ENCODE measurements at places on chromosomes 7 and 10. TPM values are rescaled to one million over a fixed set of nuclear protein-coding genes. Genes with fewer than 3 reads are reported as not detected.

DNA sequence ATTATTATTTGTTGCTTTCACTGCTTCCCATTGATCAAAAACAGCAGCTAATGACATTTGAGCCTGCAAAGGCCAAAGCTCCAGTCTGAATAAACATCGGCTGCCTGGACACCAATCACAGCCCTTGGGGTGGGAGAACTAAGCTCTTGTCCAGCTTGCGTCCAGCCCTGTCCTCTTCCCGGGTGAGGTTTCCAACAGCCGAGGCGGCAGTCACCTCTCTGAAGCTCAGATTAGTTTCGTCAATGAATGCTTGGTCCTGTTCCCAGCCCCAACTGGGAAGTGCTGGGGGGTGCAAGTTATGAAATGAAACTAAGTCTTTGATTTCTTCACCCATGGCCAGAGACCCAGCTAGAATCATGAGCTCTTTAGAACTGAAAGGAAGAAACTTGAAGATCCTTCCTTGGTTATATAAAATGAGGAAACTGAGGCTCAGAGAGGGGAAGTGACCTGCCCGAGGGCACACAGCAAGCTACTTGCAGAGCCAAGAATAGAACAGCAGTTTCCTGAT lies 114.0 kb upstream of the TCF7L2 start:
- no peak for DNase-seq

DNA sequence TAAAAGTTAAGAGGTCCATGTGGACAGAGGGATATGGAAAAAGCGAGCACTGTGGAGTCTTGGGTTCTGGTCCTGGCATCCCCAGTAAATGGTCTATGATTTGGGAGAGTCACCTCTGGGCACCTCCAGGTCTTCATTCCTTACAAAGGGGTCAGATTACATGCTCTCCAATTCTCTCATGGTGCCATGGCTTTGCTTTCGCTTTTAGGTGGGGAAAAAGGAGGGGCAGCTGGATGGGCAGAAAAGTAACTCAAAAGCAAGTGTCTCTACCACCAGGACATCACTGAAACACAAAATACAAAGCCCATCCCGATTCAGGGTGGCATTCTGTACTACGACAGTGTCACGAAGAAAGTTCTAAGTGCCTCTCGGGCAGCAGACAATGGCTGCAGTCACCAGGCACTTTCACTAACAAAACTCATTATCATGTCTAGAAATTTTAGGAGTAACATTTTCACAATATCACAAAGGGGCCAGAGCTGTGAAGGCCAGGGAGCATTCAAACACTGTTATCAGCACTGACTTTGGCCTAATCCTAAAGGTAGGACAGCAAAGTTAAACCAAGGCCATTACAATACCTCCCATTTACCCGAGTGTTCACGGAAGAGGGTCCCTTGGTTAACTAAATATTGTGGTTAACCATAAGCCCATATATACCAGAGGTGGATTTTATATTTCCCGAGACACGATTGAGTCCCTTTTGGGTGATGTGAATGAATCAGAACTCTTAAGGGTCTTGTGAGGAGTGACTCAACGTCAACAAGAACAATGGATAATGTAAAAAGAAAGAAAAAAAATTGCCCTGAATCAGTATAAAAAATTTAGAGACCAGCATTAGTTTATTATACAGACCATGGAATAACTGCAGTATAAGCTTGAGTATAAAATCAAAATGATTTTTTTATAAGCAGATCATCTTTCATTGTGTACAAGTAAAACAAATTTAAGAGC lies 2.5 kb downstream of the PSAP start:
- DNase-seq: no peak

DNA sequence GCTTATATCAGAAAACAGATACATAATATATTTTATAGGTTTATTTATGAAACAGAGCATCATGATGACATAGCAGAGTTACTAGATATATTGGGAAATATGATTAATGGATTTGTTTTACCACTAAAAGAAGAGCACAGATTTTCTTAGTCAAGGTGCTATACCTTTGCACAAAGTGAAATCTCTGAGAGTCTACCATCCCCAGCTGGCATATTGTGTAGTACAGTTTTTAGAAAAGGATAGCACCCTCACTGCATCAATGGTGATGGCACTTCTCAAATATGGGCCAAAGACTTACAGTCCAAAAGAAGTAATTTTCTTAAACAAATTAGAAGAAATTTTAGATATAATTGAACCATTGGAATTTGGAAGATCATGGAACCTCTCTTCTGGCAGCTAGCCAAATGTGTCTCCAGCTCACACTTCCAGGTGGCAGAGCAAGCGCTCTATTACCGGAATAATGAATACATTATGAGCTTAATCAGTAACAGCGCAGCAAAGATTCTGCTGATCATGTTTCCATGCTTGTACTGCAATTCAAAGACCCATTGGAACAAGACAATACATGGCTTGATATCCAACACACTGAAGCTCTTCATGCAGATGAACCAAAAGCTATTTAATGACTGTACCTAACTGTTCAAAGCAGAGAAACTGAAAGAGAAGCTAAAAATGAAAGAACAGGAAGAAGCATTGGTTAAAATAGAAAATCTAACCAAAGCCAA lies 21.9 kb upstream of the CREB3L2 start:
- no peak for DNase-seq

- DNase-seq: no peak
Observed at GRCh38 chr7:93359520-93360198, 127.5 kb downstream of the VPS50 start.

The FXYD4 gene
- total RNA-seq: not detected

DNA sequence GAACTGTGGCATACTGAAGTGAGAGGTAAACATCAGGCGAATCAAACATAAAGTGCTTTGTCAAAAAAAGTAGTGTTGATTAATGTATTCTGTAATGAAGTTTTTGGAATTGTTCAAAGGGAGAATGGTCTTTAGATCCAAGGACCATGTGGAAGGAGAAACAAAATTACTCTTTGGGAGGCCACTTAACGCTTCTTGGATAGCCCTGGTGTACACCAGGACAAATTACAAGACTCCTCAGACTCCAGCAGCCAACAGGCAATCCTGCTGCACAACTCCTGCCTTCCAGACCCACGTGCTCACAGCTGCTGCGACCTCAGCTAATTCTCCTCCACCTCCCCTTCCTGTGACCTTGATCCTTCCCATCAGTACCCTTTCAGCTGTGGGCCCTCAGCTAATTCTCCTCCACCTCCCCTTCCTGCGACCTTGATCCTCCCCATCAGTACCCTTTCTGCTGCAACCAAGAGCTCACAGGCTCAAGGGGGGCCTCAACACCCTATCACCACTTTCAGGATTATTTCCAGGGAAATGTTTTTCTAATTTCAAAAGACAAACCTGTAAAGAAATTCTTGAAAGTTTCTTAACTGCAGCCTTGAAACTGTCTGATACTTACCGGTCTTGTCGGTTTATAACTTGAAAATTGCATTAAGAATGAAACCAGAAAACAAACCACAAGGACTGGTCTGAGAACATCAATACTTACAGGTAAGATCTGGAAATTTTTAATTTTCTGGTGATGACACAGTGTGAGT lies 29.7 kb upstream of the DDC start:
- no peak for DNase-seq

The OIT3 gene
- not detected for total RNA-seq

The NUP205 gene
- total RNA-seq: 26.7 TPM

DNA sequence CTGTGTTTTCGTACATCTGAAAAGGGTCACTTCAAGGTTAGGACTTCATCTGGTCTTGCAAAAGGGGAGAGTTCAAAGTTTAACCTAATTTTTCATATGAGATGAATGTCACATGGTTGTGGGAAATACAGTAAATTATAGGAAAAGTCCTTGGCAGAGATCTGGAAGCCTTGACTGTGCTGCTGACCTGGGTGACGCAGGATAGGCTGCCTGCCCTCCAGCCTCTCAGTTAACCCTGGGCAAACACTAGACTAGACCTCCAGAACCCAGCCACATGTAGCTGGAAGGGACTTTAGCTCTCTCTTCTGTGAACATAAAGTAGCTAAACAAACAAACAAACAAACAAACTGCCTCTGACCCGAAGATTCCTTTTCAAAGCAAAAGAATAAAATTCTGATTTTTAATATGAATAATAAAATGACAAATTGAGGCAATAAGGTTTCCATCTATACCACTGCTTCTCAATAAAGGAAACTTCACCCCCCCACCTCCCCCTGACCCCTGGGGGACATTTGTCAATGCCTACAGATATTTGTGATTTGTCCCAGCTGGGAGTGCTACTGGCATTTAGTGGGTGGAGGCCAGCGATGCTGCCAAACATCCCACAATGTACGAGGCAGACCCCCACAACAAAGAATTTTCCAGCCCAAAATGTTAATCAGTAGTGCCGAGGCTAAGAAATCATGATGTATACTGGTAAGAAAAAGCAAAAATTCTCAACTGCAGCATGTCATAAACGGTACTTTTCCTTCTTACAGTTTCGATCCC lies 75.2 kb upstream of the PRR15 start:
- DNase-seq: no peak

GRCh38 chr10:74177140-74177677 lies 26.2 kb downstream of the ADK start:
- DNase-seq: no peak

DNA sequence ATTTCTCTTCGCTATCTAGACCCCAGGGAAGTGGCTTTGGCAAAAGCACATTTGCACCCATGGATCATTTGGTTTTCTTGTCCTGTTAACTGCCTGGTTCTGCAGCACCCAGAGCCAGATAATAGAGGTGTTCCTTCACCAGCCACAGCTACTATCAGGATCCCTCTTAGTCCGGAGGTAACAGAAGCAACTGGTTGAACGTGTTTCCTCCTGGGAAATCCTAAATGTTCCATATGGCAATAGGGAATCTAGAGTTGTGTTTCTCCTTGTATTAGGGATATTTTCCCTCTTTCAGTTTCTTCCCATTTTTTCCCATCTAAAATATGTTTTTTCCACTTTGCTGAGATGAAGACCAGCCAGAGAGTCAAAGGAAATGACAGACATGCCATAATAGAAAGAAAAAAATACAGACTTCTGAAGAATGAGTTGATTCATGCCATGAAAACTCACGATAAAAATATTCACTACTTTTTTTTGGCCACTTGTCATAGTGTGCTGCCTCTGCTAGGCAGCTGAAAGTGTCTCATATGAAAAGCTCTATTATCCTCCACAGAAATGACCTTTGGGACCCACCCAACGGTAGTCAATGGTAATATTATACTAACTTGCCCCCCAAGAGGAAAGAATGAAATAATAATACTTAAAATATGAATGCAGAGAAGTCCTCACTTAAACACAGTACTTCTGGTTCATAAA lies 472.8 kb downstream of the KCNMA1 start:
- no peak for DNase-seq

GRCh38 chr7:135204876-135205275 lies 6.5 kb downstream of the WDR91 start:
- no peak for DNase-seq

DNA sequence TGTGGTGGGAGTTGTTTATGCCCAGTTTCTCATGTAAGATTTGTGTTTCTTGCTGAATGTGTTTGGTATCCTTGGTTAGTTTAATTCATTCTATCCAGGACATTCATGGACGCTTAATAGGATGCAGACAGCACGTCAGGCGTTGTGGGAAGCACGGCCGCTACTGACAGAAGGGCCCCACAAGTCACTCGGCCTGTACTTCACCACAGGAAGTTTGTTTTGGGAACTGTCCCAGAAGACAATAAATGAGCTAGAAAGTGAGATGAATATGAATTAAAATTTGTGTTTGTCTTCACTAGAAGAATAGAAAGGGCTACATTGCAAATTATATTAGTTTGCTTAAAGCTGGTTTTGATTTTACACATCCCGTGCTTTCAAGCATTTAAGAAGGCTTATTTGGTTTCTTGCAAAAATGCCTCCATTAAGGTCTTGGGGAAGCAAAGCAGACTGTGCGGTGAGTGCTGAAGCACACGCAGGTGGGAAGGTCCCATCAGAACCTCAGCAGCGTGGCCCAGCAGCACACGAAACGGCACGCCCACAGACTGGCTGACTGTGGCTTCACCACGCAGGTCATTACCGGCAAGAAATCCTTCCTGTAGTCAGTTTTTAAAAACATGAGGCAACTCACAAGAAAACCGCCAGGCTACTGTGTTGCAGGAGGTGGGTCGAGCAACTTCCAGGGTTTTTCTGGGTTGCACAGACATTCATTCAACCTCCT lies 74.1 kb downstream of the VIPR2 start:
- no peak for DNase-seq

- DNase-seq: no peak
Observed at GRCh38 chr7:106600569-106601373, 60.2 kb downstream of the CCDC71L start.

The SFTPD gene
- total RNA-seq: not detected

The PCLO gene
- total RNA-seq: 3.2 TPM

- DNase-seq: no peak
Observed at GRCh38 chr10:119812684-119813083, 60.0 kb downstream of the MCMBP start.

The MYO1G gene
- total RNA-seq: 2.6 TPM

DNA sequence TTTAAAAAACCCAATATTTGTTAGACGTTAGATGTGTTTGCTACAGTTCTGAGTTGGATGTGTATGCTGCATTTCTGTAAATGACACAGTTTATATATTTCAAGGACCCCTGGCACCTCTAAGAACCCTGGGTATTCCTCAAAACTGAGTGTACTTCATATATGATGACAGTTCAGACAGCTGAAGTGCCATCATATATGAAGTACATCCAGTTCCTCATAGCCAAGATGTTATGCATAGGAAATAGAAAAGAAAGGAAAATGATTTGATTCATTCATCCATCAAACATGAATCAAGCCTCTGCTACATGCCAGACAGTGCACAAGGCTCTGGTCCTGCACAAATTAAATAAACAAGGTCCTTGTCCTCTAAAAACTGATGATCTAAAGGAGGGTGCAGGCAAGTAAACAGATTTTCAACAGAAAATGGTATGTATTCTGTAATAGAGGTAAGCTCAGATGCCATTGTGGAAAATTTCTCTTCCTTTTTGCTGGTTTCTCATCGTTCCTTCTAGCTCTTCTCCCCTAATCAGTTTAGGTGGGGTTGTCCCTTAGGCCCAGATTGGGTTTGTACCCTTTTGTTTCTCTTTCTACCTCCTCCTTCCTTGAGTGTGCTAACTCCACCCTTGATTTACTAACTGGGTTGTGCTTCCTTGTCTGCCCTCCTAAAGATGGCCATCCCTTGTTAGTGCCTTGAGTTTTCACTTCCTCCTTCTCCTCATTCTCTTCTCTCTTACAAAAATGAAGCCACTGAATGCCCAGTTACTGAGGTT lies 25.3 kb upstream of the SMIM30 start:
- DNase-seq: no peak

DNA sequence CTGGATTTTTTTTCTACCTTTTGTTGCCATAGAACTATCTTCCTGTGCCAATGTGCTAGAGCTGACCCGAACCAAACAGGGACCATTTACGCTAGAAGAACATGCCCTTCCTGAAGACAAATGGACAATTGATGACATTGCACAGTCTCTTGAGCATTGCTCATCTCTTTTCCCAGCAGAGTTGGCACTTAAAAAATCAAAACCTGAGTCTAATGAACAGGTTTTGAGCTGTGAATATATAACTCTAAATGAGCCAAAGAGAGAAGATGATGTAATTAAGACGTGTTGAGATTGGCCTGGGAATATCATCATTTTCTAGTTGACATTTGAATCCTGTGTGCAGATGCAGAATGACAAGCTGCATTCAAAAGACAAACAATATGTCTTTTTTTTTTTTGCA lies 37.1 kb downstream of the TRUB1 start:
- no peak for DNase-seq
